ENCODE measurements at places on chromosomes 5 and 9. TPM values are rescaled to one million over a fixed set of nuclear protein-coding genes. Genes with fewer than 3 reads are reported as not detected.

Gene ENTREP1
- not detected for total RNA-seq

- peaks cover 33% of the 10 kb centered on the region for H3K27me3 ChIP-seq
- no peak overlapping the region for H3K27ac ChIP-seq
- H3K36me3 ChIP-seq = no peaks in the 10 kb centered on the region
- DNase-seq = peak; percentile 25
- H3K4me1 ChIP-seq = no peaks in the 10 kb centered on the region
Observed at GRCh38 chr5:141742866-141743851, 61.1 kb upstream of the ARAP3 start.

Gene PCDHB13
- total RNA-seq = not detected

Gene SH2D3C
- 29.9 TPM for total RNA-seq

GRCh38 chr5:27706832-27707231 lies 668.4 kb upstream of the CDH9 start:
- H3K36me3 ChIP-seq = no peaks in the 10 kb centered on the region
- H3K4me3 ChIP-seq = no peak overlapping the region
- no peak overlapping the region for H3K27ac ChIP-seq
- H3K4me1 ChIP-seq = no peaks in the 10 kb centered on the region
- no peak for DNase-seq

Gene SPINK7
- total RNA-seq = not detected

DNA sequence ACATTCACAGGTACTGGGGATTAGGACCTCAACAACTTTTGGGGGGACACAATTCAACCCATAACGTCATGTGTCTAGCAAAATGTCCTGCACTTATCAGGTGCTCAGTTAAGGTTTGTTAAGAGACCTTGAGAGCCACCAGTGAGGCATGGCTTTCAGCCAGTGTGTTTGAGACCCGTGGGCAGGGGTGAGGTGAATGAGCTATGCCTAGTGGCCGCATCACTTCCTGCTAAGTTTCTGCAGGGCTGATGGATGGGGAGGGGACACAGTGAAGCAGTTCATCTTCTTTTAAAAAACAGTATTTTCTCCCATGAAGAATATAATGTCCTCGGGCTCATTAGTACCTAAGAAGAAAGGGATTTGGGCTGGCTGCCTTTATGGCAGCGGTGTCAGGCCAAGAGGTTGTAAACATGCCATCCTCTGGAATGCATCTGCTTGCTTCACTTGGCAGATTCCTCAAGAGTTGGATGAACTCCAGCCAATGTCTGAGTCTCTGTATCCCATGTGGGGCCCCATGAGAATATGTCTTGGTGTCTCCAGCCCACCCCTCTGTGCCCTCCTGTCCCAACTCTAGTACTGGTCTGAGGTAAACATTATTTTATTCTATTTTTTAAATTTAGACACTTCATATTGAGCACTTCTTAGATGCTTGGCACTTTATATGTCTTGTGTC lies 282.2 kb downstream of the CWC27 start:
- peak; percentile 23 for DNase-seq
- H3K4me1 ChIP-seq = no peaks in the 10 kb centered on the region
- no peak overlapping the region for H3K27ac ChIP-seq
- H3K27me3 ChIP-seq = peaks cover 2% of the 10 kb centered on the region
- H3K4me3 ChIP-seq = no peak overlapping the region

Gene PCDHGC5
- not detected for total RNA-seq

DNA sequence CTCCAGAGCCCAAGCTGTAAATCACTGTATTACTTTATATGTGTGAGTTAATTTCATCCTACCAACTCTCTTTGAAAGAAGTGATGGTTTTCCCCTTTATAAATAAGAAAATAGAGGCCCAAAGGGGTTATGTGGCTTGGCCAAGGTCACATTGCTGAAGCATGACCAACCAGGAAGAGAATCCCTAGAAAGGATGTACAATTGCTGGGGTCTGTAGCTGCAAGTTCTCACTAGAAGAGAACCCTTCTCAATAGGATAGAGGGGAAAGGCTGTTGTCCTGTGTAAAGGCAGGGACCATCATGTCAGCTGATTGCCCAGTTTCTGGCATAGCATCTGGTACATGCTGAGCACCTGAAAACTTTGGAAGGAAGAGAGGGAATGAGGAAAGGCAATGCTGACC lies 39.0 kb upstream of the FAT2 start:
- no peak overlapping the region for H3K4me3 ChIP-seq
- no peaks in the 10 kb centered on the region for H3K4me1 ChIP-seq
- H3K36me3 ChIP-seq = no peaks in the 10 kb centered on the region
- H3K27ac ChIP-seq = no peak overlapping the region
- peaks cover 2% of the 10 kb centered on the region for H3K27me3 ChIP-seq
- no peak for DNase-seq

DNA sequence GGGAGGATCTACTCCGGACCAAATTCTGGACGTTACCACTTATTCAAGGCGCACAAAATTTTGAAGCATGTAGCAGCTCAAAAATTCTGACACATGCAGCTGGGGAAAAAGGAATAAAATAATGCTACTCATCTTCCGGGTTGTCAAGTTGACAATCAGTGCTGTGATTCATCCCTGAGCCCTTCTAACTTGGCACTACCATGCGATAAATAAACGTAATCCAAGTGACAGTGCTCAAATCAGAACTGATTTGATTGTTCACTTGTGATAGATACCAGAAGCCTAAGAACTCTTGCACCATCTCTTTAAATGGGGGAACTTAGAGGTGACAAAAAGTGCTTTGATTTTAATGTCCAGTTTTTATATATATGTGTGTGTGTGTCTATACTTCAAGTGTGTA lies 230.2 kb upstream of the TLE4 start:
- no peak for DNase-seq
- H3K36me3 ChIP-seq = no peaks in the 10 kb centered on the region
- no peak overlapping the region for H3K4me3 ChIP-seq
- no peaks in the 10 kb centered on the region for H3K4me1 ChIP-seq

Gene SHISAL2B
- not detected for total RNA-seq

GRCh38 chr5:177997846-177998245 lies 1.8 kb upstream of the PROP1 start:
- H3K27ac ChIP-seq = no peak overlapping the region
- DNase-seq = no peak
- H3K4me1 ChIP-seq = no peaks in the 10 kb centered on the region
- H3K4me3 ChIP-seq = no peak overlapping the region
- H3K36me3 ChIP-seq = no peaks in the 10 kb centered on the region

- no peaks in the 10 kb centered on the region for H3K36me3 ChIP-seq
- H3K4me3 ChIP-seq = no peak overlapping the region
- no peaks in the 10 kb centered on the region for H3K27me3 ChIP-seq
- DNase-seq = no peak
- no peak overlapping the region for H3K27ac ChIP-seq
Observed at GRCh38 chr5:19301271-19301670, 686.7 kb downstream of the CDH18 start.

DNA sequence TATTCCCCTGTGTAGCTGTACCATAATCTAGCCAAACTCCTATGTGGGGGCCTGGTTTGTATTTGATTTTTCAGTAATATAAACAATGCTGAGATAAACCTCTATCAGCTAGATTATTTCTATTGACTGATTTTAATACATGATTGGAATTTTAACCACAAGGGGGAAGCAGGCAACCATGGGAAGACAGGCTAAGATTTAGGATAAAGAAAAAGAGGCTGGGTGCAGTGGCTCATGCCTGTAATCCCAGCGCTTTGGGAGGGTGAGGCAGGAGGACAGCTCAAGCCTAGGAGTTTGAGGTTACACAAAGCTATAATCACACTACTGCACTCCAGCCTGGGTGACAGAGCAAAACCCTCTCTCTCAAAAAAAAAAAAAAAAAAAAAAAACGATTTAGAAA lies 18.1 kb upstream of the GPX3 start:
- H3K36me3 ChIP-seq = no peaks in the 10 kb centered on the region
- H3K27me3 ChIP-seq = no peaks in the 10 kb centered on the region
- no peaks in the 10 kb centered on the region for H3K4me1 ChIP-seq

- no peaks in the 10 kb centered on the region for H3K36me3 ChIP-seq
- DNase-seq = no peak
- no peaks in the 10 kb centered on the region for H3K4me1 ChIP-seq
- H3K27ac ChIP-seq = no peak overlapping the region
Observed at GRCh38 chr5:5615569-5615968, 193.1 kb downstream of the ICE1 start.

Gene IFNA13
- total RNA-seq = not detected

DNA sequence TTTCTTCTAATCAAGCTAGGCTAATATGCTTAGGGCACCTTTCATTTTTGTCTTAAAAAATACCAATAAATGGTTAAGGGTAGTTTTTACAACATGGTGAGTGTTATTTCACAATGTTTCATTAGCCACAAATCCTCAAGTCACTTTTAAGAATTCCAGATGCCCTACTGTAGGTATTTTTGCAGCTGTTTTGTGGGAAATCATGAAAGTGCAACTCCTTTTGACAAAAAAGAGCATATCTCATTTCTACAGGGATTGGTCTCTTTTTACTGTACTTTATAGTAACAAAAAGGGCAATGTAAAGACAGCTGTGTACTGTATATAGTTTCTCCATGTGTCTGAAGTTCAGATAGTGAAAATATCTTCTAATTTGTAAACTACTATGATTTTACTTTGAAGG lies 28.3 kb upstream of the GAS1 start:
- H3K27me3 ChIP-seq = peaks cover 22% of the 10 kb centered on the region
- H3K4me3 ChIP-seq = no peak overlapping the region
- DNase-seq = no peak
- no peaks in the 10 kb centered on the region for H3K36me3 ChIP-seq

DNA sequence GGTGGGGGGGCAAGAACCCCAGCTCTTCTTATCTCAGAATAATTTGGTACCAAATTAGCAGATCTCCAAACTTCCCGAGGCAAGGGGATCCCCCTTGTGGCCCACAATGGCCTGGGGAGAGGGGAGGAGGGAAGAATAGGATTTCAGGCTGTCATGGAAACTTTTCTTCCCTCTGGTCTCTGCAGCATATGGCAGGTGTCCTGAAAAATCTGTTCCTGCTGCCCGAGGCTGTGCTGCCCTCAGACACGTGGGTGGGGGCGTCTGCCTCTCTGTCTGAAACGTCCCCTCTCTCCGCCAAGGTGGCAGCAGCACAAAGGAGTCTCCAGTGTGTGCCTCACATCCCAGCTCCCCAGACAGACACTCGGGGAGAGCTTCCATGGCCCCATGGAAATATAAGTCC lies 34.0 kb downstream of the CCNJL start:
- DNase-seq = no peak
- no peaks in the 10 kb centered on the region for H3K27me3 ChIP-seq
- no peak overlapping the region for H3K27ac ChIP-seq
- H3K36me3 ChIP-seq = no peaks in the 10 kb centered on the region
- peaks cover 4% of the 10 kb centered on the region for H3K4me1 ChIP-seq
- H3K4me3 ChIP-seq = no peak overlapping the region

All from activated CD8-positive, alpha-beta T cell treated with anti-CD3 and anti-CD28 coated beads for 36 hours (primary cell).